ENCODE measurements at places on chromosomes 3 and 15.
A peak's percentile ranks its signal among the peaks of the same experiment; 100 is the strongest.

DNA sequence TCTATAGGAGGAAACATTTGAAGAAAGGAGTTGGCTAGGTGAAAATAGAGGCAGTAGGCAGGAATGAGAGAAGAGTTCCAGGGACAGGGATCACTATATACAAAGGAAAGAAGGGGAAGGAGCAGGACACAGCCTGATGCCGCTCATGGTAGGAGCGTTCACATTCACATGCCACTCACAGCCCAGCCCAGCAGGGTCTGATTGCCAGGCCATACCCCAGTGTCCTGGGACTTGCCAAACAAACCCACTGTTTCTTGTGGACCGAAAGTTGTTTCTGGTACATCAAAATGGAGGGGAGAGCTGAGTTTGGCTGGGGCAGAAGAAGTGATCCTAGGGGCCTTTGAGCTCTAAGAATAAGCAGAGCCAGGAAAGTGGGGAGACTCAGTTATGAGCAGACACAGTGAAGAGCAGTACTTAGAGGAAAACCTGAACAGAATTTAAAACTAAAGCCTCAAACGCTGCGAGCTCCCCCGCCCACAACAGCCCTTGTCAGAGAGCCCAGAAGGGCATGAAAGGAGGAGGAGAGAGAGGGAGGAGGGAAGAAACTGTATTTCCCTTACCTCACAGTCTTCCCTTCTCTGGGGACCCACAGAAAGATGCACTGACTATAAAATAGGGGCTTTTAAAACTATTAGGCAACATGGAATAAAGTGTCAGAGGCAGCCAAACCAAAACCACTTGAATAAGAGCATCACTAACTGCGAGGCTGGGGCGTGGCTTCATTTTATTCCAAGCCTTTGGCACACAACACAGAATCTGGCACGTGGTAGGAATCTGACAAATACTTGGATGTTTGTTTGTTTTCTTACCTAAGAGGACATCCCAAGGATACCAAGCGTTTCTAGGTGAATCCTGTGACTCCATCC lies 129.0 kb downstream of the RPL22L1 start:
- DNase-seq, result no peak

GRCh38 chr3:73365756-73366397 lies 258.9 kb downstream of the PDZRN3 start:
- no peak for DNase-seq

GRCh38 chr15:73650416-73651126 lies 17.4 kb upstream of the NPTN start:
- DNase-seq, result peak; percentile 82

- no peak for DNase-seq
These were observed 683 bp upstream of the CPEB1 start for GRCh38 chr15:82647835-82648256.

- no peak for DNase-seq
These were observed 115.2 kb upstream of the TSC22D2 start for GRCh38 chr3:150292891-150293290.

- DNase-seq, result no peak
These were observed 63.6 kb downstream of the PCSK6 start for GRCh38 chr15:101425787-101426365.

GRCh38 chr3:76547674-76548073 lies 492.2 kb upstream of the ROBO2 start:
- no peak for DNase-seq

GRCh38 chr3:159840703-159841299 lies 147.8 kb upstream of the IL12A start:
- DNase-seq, result peak; percentile 42

DNA sequence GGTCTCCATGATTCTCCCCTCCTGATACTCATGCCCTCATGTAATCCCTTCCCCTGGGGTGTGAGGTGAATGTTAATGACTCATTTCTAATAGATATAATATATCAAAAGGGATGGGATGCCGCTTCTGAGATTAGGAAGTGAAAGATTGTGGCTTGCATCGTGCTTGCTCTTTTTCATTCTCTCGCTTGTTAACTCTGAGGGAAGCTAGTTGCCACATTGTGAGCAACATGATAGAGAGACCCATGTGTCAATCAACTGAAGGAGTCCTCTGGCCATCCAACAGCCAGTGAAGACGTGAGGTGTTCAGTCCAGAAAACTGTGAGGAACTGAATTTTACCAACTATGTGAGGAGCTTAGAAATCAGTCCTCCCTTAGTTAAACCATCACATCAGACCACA lies 28.9 kb upstream of the DRD3 start:
- peak; percentile 64 for DNase-seq

DNA sequence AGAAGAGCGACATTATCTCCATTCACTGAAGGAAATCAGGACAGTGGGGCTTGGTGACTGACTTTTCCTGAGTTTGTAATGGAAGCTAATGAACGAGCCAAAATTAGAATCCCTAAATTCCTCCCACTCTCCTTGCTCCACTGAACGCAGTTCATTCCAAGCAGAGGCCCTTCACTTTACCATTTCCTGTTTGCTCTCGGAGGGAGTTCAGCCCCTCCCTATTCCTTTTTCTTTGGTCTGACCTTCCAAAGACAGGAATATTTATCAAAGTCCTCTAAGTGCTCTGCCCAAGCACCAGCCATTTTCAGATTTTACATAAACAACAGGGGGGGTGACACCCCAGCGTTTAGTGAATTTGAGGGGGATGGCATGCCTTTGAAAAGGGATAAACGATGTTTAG lies 24.0 kb upstream of the PTPRG start:
- DNase-seq, result no peak

- DNase-seq, result no peak
These were observed 15.3 kb upstream of the RAD18 start for GRCh38 chr3:8978551-8978950.

- DNase-seq, result no peak
These were observed 475.2 kb upstream of the FRG2C start for GRCh38 chr3:75188962-75189361.

- peak; percentile 97 for DNase-seq
These were observed 9.5 kb downstream of the PRKCD start for GRCh38 chr3:53170325-53171063.

- no peak for DNase-seq
These were observed 419.8 kb upstream of the NR2F2 start for GRCh38 chr15:95910643-95911212.
